MCF 10A (cell line): ENCODE measurements at places on chromosomes 3 and 15. TPM values are rescaled to one million over a fixed set of nuclear protein-coding genes. Genes with fewer than 3 reads are reported as not detected.

Gene ARHGAP11A
- 38.6 and 71.8 TPM in 2 replicates for total RNA-seq

Gene SPATA16
- total RNA-seq = not detected in 2 replicates

Gene STAC
- 1.1 and 1.2 TPM in 2 replicates for total RNA-seq

Gene CIDEC
- total RNA-seq = not detected in 2 replicates

Gene AADAC
- total RNA-seq = not detected in 2 replicates
